GM12878 (cell line): ENCODE measurements at places on chromosomes 3 and 15. TPM values are rescaled to one million over a fixed set of nuclear protein-coding genes. Genes with fewer than 3 reads are reported as not detected.

The CHRNB4 gene
- polyA plus RNA-seq = not detected in 2 replicates

GRCh38 chr3:184788751-184789150, 23.2 kb upstream of the VPS8 start:
- no peaks in the 10 kb centered on the region for H3K4me1 ChIP-seq
- no peaks in the 10 kb centered on the region for H3K27me3 ChIP-seq
- no peak overlapping the region for H3K27ac ChIP-seq
- H3K4me3 ChIP-seq = no peak overlapping the region
- no peak for DNase-seq
- H3K36me3 ChIP-seq = no peaks in the 10 kb centered on the region

GRCh38 chr3:37295925-37296324, 121.5 kb upstream of the LRRFIP2 start:
- H3K27me3 ChIP-seq = no peaks in the 10 kb centered on the region
- H3K4me1 ChIP-seq = no peaks in the 10 kb centered on the region
- no peak overlapping the region for H3K27ac ChIP-seq
- H3K36me3 ChIP-seq = peaks cover 25% of the 10 kb centered on the region; the same call in 1 of the 2 replicates
- H3K4me3 ChIP-seq = no peak overlapping the region
- no peak for DNase-seq

The KY gene
- polyA plus RNA-seq = not detected in 2 replicates

The ALDH1L1 gene
- polyA plus RNA-seq = 0.54 and 0.69 TPM in 2 replicates

The STRA6 gene
- polyA plus RNA-seq = 8.4 and 8.8 TPM in 2 replicates

The C2CD4A gene
- not detected in 2 replicates for polyA plus RNA-seq

The SEMA7A gene
- 13.3 and 14.9 TPM in 2 replicates for polyA plus RNA-seq

The CFAP91 gene
- 1.2 TPM in 1 of 2 replicates, not detected in the other for polyA plus RNA-seq

DNA sequence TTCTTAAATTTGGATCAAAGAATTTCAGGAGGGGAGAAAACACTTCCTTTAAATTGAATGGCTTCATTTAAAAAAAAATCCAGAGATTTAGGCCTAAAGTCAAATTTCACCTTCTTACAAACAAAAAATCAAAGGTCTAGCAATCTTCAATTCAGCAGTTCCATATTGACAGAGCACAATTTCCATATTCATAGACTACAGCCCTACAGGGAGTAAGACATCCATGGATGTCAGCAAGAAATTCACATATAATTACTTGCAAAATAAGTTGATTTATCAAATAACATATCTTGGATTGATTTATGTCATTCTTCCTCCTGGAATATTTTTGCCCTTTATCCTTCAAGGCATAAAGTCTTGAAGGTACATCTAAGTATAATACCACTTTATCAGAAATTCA, 103.4 kb downstream of the CNTN3 start:
- no peaks in the 10 kb centered on the region for H3K36me3 ChIP-seq
- H3K4me1 ChIP-seq = no peaks in the 10 kb centered on the region
- no peak overlapping the region for H3K27ac ChIP-seq
- DNase-seq = no peak
- H3K4me3 ChIP-seq = no peak overlapping the region
- H3K27me3 ChIP-seq = no peaks in the 10 kb centered on the region

DNA sequence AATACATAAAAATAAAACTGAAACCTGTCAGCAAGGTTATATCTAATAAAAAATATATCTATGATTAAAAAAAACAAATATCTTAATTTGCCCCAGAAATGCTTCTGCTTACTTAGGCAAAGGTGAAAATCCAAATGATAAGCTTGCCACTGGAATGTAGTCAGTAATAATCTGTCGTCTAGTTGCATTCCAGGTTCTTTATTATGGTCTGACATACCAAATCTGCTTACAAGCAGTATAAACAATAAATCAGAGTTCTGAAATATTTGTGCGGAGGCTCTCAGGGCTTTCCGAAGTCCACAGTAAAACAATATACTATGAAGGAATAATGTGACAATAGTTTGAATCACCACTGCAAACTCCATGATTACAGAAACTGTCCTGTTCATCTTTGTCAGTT, 1133.5 kb downstream of the ROBO1 start:
- no peaks in the 10 kb centered on the region for H3K27me3 ChIP-seq
- H3K36me3 ChIP-seq = no peaks in the 10 kb centered on the region
- no peaks in the 10 kb centered on the region for H3K4me1 ChIP-seq
- no peak overlapping the region for H3K4me3 ChIP-seq

The CELF6 gene
- 0.06 and 0.17 TPM in 2 replicates for polyA plus RNA-seq

The PPP1R14D gene
- polyA plus RNA-seq = not detected in 2 replicates

- DNase-seq = no peak
- H3K4me1 ChIP-seq = no peaks in the 10 kb centered on the region
- no peaks in the 10 kb centered on the region for H3K36me3 ChIP-seq
Observed at GRCh38 chr3:144760831-144761230, 789.2 kb downstream of the DIPK2A start.

The CAPN7 gene
- polyA plus RNA-seq = 24.8 and 27.0 TPM in 2 replicates

The OR5K2 gene
- not detected in 2 replicates for polyA plus RNA-seq

The GASK1A gene
- polyA plus RNA-seq = not detected in 2 replicates

DNA sequence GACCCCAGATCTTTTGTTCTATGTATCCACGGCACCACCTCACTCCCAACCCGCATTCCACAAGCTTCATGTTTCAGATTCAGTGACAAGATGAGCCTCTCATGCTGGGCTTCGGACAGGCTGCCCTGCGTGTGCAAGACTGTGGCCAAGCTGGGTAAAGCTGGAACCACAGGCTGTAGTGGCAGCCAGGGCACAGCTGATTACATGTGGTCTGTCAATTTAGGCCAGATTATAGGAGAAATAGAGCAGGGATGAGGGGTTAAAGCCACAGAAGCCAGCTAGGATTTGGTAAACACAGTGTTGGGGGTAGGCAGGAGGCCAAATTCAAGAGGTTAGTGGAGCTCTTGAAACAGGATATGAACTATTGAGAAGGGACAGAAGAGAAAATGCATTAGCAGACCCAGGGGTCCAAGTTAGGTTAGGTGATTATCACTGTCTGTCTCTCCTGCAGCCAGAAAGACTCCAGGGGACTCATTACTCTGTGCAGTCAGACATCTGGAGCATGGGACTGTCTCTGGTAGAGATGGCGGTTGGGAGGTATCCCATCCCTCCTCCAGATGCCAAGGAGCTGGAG, 12.9 kb downstream of the SNAPC5 start:
- no peak overlapping the region for H3K27ac ChIP-seq
- no peaks in the 10 kb centered on the region for H3K4me1 ChIP-seq
- no peaks in the 10 kb centered on the region for H3K27me3 ChIP-seq
- no peak overlapping the region for H3K4me3 ChIP-seq
- DNase-seq = no peak

DNA sequence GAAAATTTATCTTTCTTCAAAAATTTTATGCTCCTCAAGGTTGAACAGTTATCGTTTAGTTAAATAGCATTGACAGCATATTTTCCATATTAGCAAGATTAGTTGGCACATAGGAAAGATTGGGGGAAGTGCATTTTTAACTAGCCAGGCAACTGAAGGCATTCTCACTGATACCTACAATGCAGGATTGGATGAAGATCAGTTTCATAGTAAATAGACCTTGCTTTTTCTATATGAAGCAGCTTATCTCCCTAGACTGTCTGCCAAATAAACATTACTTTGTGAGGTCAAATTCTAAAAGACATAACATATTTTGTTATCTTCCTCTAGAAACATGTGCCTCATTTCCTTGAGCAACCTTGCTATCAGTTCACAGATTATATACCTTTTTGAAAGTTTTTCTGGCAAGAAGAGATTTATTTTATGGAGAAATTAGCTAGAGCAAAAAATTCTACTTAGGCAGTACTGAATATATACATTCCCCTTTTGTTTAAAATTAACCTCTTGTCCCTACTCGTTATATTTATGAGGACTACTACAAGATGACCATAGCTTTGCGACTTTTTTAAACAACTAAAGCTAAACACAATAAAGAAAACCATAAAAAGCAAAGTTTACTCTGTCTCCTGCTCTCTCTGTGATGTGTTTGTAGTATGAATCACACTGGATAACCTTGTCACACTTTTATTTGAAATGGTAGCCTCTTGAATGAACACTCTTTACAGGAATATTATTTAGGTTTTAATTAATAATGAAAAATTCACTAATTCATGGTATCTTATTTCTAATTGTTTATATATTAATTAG, 654.9 kb upstream of the TBL1XR1 start:
- no peaks in the 10 kb centered on the region for H3K36me3 ChIP-seq
- H3K27ac ChIP-seq = no peak overlapping the region
- no peak for DNase-seq
- H3K4me3 ChIP-seq = no peak overlapping the region
- H3K27me3 ChIP-seq = 0 out of 2 replicates have a peak, but pooled peaks cover 3% of the 10 kb centered on the region

DNA sequence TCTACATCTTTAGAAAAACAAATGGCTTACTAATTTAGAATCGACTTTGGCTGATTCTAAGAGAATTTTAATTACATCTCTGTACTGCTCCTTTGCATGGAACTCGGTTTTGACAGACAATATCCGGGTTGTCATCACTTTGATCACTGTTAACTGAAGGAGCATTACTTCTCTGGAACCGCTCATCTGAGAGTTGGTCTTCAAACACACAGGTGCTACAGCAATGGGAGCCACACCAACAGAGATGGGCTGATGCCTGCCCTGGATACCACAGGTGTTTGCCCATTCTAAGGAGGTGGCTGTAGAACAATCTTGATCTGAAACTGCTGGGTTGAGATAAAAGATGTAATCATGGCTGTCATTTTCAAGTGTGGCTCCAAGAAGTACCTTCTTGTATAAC, 21.6 kb downstream of the LINS1 start:
- no peak overlapping the region for H3K4me3 ChIP-seq
- no peak for DNase-seq
- no peaks in the 10 kb centered on the region for H3K27me3 ChIP-seq
- no peak overlapping the region for H3K27ac ChIP-seq
- no peaks in the 10 kb centered on the region; the same call in 1 of the 2 replicates for H3K36me3 ChIP-seq
- H3K4me1 ChIP-seq = no peaks in the 10 kb centered on the region
